ENCODE measurements at places on chromosomes 3 and 15. TPM values are rescaled to one million over a fixed set of nuclear protein-coding genes. Genes with fewer than 3 reads are reported as not detected.

Gene ADPRH
- total RNA-seq = 12.3 TPM

Gene TMCO5A
- total RNA-seq = not detected

Gene NPAP1
- not detected for total RNA-seq

Gene FAM174B
- total RNA-seq = 5.3 TPM

Gene LCTL
- total RNA-seq = not detected

Gene SEMA4B
- total RNA-seq = 16.9 TPM

Gene PLA2G4D
- total RNA-seq = not detected

Gene HIGD2B
- total RNA-seq = not detected

All from bladder microvascular endothelial cell (primary cell).